ENCODE measurements at places on chromosomes 11 and 22.

DNA sequence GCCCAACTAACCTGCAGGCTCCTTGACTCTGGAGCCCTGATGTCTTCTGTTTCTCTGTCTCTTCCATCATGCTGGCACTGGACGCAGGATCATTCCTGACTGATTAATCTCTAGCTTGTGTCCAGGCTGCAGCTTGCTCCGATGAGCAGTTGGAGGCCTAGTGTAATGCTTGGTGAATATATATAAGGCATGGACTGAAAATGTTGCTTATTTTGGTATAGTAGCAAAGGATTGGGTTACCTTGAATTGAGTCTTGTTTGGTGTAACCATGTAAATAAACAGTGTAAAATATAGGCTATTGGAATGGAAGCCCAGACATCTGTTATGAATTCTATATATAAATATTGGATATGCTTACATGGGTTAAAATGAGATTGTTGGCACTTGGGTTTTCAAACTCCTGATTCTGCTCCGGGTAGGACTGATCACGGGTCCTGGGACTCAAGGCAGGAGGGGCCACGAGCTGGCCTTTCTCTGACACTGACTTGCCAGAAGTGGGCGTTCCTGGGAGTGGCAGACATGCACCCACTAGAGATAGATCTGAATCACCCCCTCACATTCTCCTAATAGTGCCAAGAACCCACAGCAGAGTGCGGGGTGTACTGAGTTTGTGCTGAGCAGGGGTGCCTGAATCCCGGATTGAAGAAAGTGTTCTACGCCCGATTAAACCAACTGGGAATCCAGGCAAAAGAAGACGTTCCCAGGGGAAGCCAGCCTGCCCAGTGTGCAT, 25.8 kb downstream of the LRP5 start:
- no peak for DNase-seq

- no peak for DNase-seq
Observed at GRCh38 chr22:33817512-33818127, 102.7 kb downstream of the LARGE1 start.

GRCh38 chr22:20658433-20659222, 115.3 kb upstream of the SERPIND1 start:
- DNase-seq: no peak

- DNase-seq: no peak
Observed at GRCh38 chr11:103622296-103622695, 414.1 kb upstream of the DDI1 start.

GRCh38 chr11:14656536-14657457, 13.2 kb downstream of the PDE3B start:
- DNase-seq: no peak

Measured in stimulated activated CD4-positive, alpha-beta T cell treated with anti-CD3 and anti-CD28 coated beads, Interleukin-4, amount 100 ng/mL, for 1 hour (primary cell).